ENCODE measurements at places on chromosomes 11 and 22. TPM values are rescaled to one million over a fixed set of nuclear protein-coding genes. Genes with fewer than 3 reads are reported as not detected.

- H3K27me3 ChIP-seq = peaks cover 31% of the 10 kb centered on the region
- H3K4me3 ChIP-seq = no peak overlapping the region
- DNase-seq = no peak
- no peak overlapping the region for H3K27ac ChIP-seq
- H3K4me1 ChIP-seq = no peaks in the 10 kb centered on the region
- H3K36me3 ChIP-seq = no peaks in the 10 kb centered on the region
These were observed 2.7 kb downstream of the POU2AF1 start for GRCh38 chr11:111376181-111376871.

GRCh38 chr11:72631806-72632731, 42.2 kb downstream of the PDE2A start:
- H3K4me1 ChIP-seq = no peaks in the 10 kb centered on the region
- no peaks in the 10 kb centered on the region for H3K36me3 ChIP-seq
- H3K27me3 ChIP-seq = peaks cover 31% of the 10 kb centered on the region
- H3K27ac ChIP-seq = no peak overlapping the region
- H3K4me3 ChIP-seq = no peak overlapping the region

DNA sequence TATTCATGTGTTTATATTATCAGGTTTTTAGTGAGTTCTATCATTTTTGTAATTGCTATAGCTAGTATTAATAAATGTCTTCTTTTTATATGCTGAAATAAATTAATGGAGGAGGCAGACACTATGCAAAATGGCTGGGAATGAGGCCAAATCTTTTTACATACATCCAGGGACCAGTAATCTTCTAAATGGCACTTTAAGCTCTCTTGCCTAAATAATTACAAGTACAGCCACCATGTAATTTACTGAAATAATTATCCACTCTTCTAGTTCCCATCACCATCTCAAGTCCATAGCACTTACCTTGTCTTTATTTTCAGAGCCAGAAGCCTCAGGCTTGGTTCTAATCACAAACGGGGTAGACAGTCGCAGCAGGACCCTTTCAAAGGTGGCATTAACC, 79.1 kb downstream of the GUCY1A2 start:
- no peak for DNase-seq
- no peaks in the 10 kb centered on the region for H3K4me1 ChIP-seq
- no peak overlapping the region for H3K27ac ChIP-seq
- H3K36me3 ChIP-seq = no peaks in the 10 kb centered on the region
- peaks cover 9% of the 10 kb centered on the region for H3K27me3 ChIP-seq
- no peak overlapping the region for H3K4me3 ChIP-seq

DNA sequence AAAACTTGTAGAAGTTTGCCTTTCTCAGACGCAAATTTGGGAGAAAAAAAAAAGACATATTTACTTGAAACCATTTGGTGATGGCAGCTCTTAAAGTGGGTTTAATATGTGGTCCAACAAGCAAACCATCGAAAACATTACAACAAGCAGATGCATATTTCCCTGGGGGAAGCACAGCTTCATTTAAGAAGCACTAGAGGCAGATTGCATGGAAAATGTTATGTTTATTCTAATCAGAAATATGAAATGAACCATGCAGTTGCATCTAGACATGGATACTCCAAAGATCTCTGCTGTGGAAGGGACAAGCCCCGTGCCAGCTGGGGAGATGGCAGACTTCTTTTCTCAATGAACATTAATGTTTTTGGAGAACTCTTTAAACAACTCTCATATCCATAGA, 57.4 kb upstream of the PARVA start:
- DNase-seq = no peak
- no peaks in the 10 kb centered on the region for H3K27me3 ChIP-seq
- H3K36me3 ChIP-seq = peaks cover 5% of the 10 kb centered on the region

DNA sequence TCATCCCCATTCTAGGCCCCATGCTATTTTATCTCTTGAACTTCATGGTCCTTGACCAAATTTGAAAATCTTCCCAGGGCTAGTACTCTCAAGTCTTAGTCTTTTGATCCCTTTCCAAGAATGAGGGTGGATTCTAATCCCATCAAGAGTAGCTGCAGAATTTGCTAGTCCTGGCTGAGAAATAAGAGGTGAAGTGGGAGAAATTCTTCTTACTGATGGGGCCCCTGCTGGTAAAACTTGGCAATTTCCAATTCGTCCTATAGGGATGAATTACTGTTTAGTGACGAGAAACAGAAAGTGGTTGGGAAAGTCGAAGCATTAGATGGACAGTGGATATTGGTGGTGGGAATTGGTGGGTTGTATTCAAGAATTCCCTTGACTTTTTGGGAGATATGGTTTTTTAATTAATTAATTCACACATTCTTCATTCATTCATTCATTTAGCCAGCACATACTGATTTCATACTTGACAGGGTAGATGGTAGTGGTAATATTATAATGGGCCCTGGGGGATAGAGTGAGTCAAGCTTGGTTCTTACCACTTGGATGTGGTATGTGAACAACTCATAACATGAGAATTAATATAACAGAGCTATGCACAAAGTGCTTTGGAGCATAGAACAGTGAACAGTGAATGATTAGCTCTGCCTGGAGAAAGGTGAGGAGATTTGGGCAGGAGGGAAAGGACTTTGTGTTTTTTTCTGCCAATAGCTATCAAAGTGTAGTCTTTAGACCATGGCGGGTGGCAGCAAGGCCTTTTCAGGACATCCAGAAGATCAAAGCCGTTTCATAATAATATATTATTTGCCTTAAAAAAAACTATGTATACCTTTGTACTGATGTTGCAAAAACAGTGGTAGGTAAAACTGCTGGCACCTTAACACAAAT, 103.8 kb downstream of the STIM1 start:
- no peak overlapping the region for H3K4me3 ChIP-seq
- H3K4me1 ChIP-seq = peaks cover 35% of the 10 kb centered on the region
- H3K36me3 ChIP-seq = peaks cover 4% of the 10 kb centered on the region
- H3K27ac ChIP-seq = no peak overlapping the region
- no peak for DNase-seq

GRCh38 chr11:64251016-64251752, at the start of gene PLCB3:
PLCB3 (plus strand) TSS chr11:64251530; CDS start chr11:64251650, 120 bp downstream.
- H3K36me3 ChIP-seq = no peaks in the 10 kb centered on the region
- H3K4me1 ChIP-seq = peaks cover 26% of the 10 kb centered on the region
- no peak for DNase-seq

DNA sequence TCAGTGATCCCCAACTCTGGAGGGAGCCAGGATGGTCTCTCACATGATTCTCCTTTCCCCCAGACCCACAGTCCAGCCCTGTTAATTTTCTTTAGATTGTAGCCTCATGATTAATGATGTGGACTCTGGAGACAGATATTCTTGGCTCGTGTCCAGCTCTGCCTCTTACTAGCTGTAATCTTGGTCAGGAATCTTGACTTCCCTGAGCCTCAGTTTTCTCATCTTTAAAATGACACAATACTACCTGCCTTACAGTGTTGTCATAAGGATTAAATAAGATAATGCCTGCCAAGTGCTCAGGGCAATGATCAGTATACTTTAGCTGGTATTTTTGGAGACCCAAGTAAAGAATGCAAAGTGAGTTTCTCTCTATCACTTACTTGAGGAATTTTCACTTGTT, 60.0 kb downstream of the SPECC1L start:
- H3K4me3 ChIP-seq = no peak overlapping the region
- no peak overlapping the region for H3K27ac ChIP-seq
- peaks cover 8% of the 10 kb centered on the region for H3K4me1 ChIP-seq
- no peaks in the 10 kb centered on the region for H3K27me3 ChIP-seq

- H3K4me3 ChIP-seq = no peak overlapping the region
- H3K36me3 ChIP-seq = peaks cover 5% of the 10 kb centered on the region
- DNase-seq = no peak
- no peaks in the 10 kb centered on the region for H3K27me3 ChIP-seq
- H3K27ac ChIP-seq = no peak overlapping the region
These were observed 48.8 kb upstream of the CD44 start for GRCh38 chr11:35090125-35090524.

DNA sequence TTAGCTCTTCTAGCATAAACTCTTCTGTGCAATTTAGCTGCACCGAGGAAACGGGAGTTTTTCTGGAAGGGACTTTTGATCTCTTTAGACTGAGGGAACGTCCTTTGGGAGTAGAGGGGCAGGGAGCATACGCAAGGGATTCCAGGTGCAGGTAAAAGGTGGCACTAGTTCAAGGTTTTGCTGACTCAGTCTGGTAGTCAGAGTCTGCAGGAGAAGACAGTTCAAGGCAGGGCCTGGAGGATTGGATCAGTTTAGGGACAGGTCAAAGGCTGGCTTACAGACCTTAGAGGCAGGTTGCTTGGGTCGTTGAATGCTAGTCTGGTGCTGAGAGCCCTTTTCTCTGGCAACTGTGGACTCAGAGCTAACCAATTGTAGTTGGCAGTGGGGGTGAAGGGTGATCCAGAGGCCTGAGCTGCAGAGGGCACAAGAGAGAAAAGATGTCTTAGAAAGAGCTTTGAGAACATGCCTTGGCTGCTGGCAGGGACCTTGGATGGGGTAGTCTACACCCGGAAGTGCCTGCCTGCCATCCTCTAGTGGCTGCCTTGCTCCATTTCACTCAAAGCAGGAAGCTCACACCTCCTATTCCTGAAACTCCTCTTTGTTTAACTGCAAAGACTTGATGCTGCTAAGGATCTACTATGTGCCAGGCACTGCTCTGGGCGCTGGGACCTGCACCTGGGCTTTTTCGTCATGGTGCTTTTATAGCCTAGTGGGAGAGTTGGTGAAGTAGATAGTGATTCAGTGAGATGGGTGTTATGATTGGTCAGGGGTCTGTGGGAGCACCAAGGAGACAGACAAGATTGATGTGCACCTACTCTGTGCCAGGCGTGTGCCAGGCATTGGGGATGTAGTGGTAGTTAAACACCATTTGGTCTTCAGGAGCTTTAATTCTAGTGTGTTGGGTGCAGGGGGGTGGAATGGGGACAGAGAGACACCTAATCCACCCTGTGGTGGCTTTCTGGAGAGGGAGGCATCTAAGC, 17.1 kb downstream of the MIAT start:
- peak overlapping the region; percentile 98 for H3K27ac ChIP-seq
- peak overlapping the region; percentile 83 for H3K4me3 ChIP-seq
- no peak for DNase-seq

GRCh38 chr11:44096360-44097185, 1.1 kb downstream of the EXT2 start:
- peaks cover 3% of the 10 kb centered on the region for H3K36me3 ChIP-seq
- peak overlapping the region; percentile 18 for H3K27ac ChIP-seq
- H3K27me3 ChIP-seq = peaks cover 26% of the 10 kb centered on the region
- H3K4me3 ChIP-seq = peak overlapping the region; percentile 83
- H3K4me1 ChIP-seq = peaks cover 16% of the 10 kb centered on the region
- no peak for DNase-seq

DNA sequence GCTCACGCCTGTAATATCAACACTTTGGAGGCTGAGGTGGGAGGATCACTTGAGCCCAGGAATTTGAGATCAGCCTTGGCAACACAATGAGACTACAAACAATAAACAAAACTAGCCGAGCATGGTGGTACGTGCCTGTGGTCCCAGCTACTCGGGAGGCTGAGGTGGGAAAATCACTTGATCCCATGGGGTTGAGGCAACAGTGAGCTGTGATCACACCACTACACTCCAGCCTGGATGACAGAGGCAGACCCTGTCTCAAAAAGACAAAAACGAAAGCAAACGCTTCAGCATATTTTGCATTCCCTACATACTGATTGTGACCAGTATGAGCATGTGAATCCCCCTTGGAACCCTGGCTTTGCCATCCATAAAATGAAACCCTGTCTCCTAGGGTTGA, 33.9 kb upstream of the MN1 start:
- H3K27ac ChIP-seq = peak overlapping the region; percentile 86
- peaks cover 6% of the 10 kb centered on the region for H3K36me3 ChIP-seq
- DNase-seq = no peak
- H3K4me1 ChIP-seq = peaks cover 62% of the 10 kb centered on the region

DNA sequence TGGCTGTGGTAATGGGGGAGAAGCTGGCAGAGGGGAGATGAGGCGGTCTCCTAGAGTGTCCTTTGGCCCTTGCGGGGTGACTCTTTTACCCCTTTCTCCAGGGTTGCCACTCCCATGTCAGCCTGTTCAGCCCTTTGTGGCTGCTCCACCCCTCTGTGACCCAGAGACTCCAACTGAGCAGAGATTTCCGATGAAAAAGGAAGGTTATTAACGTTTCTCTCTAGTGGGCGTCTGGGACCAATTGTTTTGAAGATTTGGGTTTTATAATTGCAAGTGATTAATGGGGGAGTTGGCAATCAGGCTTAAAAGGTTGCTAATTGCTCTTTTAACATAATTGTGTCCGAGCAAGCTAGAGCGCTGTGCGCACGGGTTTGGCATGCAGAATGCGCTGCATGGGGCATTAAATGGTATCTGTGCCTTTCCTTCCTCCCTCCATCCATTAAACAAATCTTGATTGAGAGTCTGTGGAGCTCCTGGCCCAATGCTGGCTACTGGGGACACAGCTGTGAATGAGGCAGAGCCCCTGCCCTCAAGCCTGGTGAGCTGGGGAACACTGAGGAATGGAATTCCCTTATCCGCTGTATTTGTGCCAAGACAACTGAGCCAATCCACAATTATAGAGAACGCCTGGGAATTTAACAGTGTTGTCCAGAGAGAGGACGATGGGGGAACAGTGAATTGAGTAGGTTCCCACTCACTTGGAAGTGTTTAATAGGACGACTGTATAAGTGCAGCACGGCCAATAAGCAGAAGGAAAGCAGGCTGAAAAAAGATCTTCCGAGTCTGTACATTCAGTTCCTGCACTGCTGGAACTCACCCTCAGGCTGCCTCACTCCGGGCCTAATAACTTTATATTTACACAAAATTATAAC, 295.9 kb downstream of the MIAT start:
- no peak for DNase-seq
- H3K4me3 ChIP-seq = no peak overlapping the region
- peaks cover 12% of the 10 kb centered on the region for H3K27me3 ChIP-seq
- H3K4me1 ChIP-seq = peaks cover 26% of the 10 kb centered on the region
- H3K36me3 ChIP-seq = no peaks in the 10 kb centered on the region

Gene SYCE3
- not detected for total RNA-seq

Gene PYGM
- 0.73 TPM for total RNA-seq

Gene DCDC1
- not detected for total RNA-seq

Gene OR2AG2
- total RNA-seq = 0.08 TPM

Gene HTR3B
- total RNA-seq = not detected

Gene SLC43A1
- total RNA-seq = 14.3 TPM

Gene ELF5
- total RNA-seq = not detected

Gene CABP4
- total RNA-seq = not detected
